ENCODE measurements at places on chromosomes 3 and 15. TPM values are rescaled to one million over a fixed set of nuclear protein-coding genes. Genes with fewer than 3 reads are reported as not detected.

Gene LYZL4
- not detected for polyA plus RNA-seq

Gene RTP3
- polyA plus RNA-seq = not detected

Gene MNS1
- 0.63 TPM for polyA plus RNA-seq

Gene C2CD4A
- not detected for polyA plus RNA-seq

Gene CYP1A2
- not detected for polyA plus RNA-seq

Gene TGM5
- polyA plus RNA-seq = not detected

Gene THRB
- polyA plus RNA-seq = 0.38 TPM

Gene FGF7
- polyA plus RNA-seq = not detected

Gene NAA50
- polyA plus RNA-seq = 104 TPM

Gene PRICKLE2
- 0.73 TPM for polyA plus RNA-seq

Gene ROPN1B
- polyA plus RNA-seq = not detected

Gene CAPN3
- polyA plus RNA-seq = 1.3 TPM

Measured in IgD-negative memory B cell (primary cell).